Dermis microvascular lymphatic vessel endothelial cell (primary cell): ENCODE measurements at places on chromosomes 16 and 17. TPM values are rescaled to one million over a fixed set of nuclear protein-coding genes. Genes with fewer than 3 reads are reported as not detected.

FGF11 gene
- 0.13 and 0.38 TPM in 2 replicates for total RNA-seq

COPZ2 gene
- 5.5 and 9.5 TPM in 2 replicates for total RNA-seq

DNAH2 gene
- total RNA-seq = under 0.01 and 0.25 TPM in 2 replicates

SLC16A11 gene
- total RNA-seq = 1.0 and 1.9 TPM in 2 replicates

TMEM238L gene
- total RNA-seq = not detected in 2 replicates

YBX2 gene
- total RNA-seq = 0.25 and 0.26 TPM in 2 replicates

MSLN gene
- 0.25 and 0.39 TPM in 2 replicates for total RNA-seq

HSPB9 gene
- under 0.01 TPM in 1 of 2 replicates, not detected in the other for total RNA-seq

KRT10 gene
- 1.9 and 2.3 TPM in 2 replicates for total RNA-seq

KRTAP4-6 gene
- not detected in 2 replicates for total RNA-seq

PPY gene
- not detected in 2 replicates for total RNA-seq

DHX40 gene
- 39.1 and 47.9 TPM in 2 replicates for total RNA-seq

P2RX5 gene
- total RNA-seq = 0.13 and 0.77 TPM in 2 replicates

TMEM220 gene
- 1.9 and 2.3 TPM in 2 replicates for total RNA-seq

SENP3 gene
- 61.2 and 74.1 TPM in 2 replicates for total RNA-seq

METTL23 gene
- 17.5 and 22.1 TPM in 2 replicates for total RNA-seq

PIK3R5 gene
- not detected in 2 replicates for total RNA-seq

TCAP gene
- 0.26 and 0.51 TPM in 2 replicates for total RNA-seq

COIL gene
- total RNA-seq = 10.4 and 10.9 TPM in 2 replicates

CD300E gene
- total RNA-seq = not detected in 2 replicates

OR3A3 gene
- not detected in 2 replicates for total RNA-seq

CD2BP2 gene
- total RNA-seq = 34.1 and 35.5 TPM in 2 replicates

LRRC36 gene
- under 0.01 and 0.13 TPM in 2 replicates for total RNA-seq

NPIPA3 gene
- 0.25 and 0.26 TPM in 2 replicates for total RNA-seq

RNF43 gene
- total RNA-seq = under 0.01 TPM in 1 of 2 replicates, not detected in the other

USP32 gene
- total RNA-seq = 37.6 and 53.9 TPM in 2 replicates

SLC46A1 gene
- 0.77 and 1.8 TPM in 2 replicates for total RNA-seq

KREMEN2 gene
- not detected in 2 replicates for total RNA-seq

KRTAP4-4 gene
- not detected in 2 replicates for total RNA-seq

TBC1D3E gene
- total RNA-seq = not detected in 2 replicates

ARHGAP44 gene
- 0.39 and 0.51 TPM in 2 replicates for total RNA-seq

OTOA gene
- under 0.01 TPM in 1 of 2 replicates, not detected in the other for total RNA-seq

MPO gene
- total RNA-seq = under 0.01 TPM in 1 of 2 replicates, not detected in the other
